ENCODE measurements at places on chromosomes 7 and 10.

DNA sequence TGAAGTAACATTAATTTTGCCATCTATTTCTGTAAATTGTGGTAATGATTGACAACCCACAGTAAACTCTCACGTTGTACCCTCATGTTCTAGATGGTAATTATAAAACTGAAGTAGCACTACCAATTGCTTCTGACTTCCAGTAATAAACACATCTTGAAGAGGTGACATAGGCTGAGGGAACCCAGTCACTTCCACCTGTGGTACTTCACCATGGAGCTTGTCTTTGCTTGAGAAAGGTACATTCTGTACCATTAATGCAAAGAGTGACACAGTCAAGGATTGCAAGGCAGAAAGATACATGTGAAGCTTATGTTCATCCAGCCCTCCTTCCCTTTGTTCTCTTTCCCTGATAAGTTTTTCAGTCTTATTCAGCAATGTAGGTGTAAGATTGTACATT lies 11.2 kb downstream of the CAPZA2 start:
- DNase-seq: no peak

DNA sequence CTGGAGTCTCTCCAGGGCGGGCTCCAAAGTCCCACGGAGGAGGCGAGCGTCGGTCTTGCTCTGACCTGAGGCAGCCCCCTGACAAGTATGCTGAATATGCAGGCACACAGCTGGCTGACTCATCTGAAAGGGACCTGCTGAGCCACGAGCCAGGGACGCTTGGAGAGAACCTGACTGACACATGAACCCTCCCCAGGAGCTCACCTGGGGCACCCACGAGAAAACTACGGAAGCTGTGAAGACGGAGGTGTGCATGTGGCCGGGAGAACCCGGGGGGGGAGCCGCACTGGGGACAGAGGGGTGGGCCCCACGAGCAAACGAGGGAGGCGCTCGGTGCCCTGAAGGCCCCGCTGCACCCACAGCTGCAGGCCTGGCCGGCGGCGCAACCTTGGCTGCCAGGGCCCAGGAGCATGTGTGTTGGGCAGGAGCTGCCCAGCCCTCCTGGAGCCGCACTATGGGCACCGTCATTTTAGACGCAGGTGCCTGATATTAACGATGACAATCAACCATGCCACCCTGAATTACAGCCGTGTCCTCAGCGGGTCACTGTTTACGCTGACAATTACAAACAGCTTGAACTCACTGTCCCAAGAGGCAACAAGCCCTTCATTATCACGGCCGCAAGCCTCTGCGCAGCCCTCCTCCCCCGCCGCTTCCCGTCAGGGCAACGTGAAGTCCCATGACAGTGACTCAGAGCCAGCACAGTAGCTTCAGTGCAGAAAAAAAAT lies 64.7 kb downstream of the DIP2C start:
- DNase-seq: peak; percentile 47

DNA sequence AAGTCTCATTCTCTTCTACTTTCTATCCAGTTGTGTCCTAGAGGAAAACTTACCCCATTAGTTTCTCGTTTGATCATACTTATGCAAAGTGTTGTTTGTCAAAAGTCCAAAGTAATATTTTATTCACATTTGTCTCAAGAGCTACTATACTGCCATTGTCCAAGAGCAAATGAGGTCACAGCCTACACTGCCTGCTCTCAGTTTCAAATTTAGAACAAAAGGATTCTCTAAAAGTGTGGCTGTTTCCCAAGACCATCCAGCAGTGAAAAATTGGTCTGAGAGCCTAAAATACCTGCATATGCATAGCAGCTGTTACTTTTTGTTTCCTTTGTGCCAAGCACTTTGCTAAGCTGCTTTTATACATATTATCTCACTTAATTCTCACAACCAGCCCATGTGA lies 439.5 kb upstream of the NFE2L3 start:
- DNase-seq: no peak

DNA sequence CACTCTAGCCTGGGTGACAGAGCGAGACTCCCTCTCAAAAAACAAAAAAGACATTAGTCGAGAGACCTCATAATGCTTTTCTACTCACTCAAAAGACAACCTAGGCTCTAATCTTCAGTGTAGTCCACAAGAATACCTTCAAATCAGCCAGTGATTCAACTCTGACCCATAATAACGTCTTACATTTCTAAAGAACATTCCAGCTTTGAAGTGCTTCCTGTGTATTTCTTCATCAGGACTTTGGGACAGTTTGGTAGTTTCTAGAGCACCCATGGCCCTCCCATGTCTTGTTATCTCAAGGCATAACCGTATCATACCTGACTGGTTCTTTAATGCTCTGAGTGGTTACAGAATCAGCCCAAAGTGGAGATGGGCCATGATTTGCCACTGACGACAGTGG lies 221.3 kb downstream of the SKIDA1 start:
- no peak for DNase-seq

DNA sequence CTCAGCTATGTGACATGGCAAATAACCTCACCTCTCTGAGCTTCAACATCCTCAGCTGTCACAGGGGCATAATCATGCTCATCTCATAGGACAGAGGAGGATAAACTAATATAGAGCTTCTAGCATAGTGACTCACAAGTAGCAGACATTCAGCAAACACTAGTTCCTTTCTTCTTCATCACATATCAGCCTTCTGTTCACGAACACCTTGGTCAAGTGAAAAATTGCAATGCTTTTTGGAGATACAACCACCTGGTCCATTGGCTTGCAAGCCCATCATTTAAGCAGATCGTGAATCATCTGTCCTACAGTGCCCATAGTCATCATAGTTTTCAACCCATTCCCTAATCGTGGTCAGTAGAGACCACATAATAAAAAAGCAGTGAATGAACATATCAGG lies 277.9 kb upstream of the YAE1 start:
- no peak for DNase-seq

GRCh38 chr10:34420795-34421194 lies 394.3 kb downstream of the PARD3 start:
- no peak for DNase-seq

GRCh38 chr10:51224671-51225161 lies 150.4 kb downstream of the PRKG1 start:
- no peak for DNase-seq

GRCh38 chr10:131769571-131770410 lies 131.0 kb upstream of the PPP2R2D start:
- DNase-seq: no peak

- DNase-seq: no peak
Measured at GRCh38 chr10:119221201-119221600, 13.8 kb downstream of the GRK5 start.

DNA sequence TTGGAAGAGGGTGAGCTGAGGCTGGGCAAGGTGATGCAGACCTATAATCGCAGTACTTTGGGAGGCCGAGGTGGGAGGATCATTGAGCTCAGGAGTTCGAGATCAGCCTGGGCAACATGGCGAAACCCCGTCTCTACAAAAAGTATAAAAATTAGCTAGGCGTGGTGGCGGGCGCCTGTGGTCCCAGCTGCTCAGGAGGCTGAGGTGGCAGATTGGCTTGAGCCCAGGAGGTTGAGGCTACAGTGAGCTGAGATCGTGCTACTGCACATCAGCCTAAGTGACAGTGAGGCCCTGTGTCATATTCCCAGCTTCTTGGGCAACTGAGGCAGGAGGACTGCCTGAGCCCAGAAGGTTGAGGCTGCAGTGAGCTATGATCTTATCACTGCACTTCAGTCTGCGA lies 13.6 kb downstream of the BMPR1A start:
- DNase-seq: no peak

DNA sequence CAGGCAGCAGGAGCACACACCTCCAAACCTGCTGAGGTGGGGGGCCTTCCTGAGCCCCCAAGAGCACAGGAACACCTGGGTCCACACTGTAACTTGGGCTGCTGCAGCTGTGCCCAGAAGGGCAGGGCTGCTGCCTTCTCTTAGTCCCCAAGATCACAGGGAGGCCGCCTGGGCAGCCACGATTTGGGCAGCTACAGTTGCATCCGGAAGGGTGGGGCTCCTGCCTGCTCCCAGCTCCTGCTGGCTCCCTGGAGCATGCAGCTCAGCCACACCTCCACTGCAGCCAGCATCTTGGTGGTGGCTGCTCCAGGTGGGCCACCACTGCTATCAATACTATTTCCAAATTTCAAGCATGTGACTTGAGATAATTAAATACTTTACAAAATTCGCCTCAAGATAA lies 38.5 kb upstream of the AGMO start:
- no peak for DNase-seq

- no peak for DNase-seq
Measured at GRCh38 chr7:96452146-96452545, 130.2 kb upstream of the SLC25A13 start.

GRCh38 chr7:90756366-90756765 lies 160.2 kb downstream of the CDK14 start:
- no peak for DNase-seq

DNA sequence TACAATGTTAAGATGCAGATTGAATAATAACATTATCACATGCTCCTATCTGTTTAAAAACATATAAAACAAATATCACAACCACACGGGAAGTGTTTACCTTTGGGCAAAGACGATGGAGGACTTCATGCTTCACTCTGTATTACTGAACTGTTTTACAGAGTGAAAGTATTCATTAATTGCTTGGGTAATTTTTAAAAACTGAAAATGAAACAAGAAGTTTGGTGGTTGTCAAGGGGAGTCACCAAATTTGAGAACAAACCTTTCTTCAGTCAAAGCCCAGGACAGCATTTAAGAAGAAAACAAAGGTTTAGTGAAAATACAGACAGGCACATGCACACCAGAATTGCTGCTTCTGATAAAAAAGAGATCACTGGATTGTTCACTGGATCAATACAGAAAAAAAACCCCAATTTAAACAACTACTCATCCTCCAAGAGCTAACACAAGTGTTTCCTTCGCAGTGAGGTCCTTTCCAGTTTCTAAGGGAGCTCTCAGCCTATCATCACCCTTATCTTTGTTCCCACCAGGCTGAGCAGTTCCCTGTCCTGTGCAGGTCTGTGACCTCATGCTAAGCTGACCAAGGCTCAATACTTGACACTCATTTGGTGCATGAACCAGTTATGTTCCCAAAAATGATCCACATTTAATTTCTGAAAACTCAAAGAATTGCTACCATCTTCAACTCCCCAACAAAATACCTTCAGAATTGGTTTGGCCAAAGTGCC lies 8.8 kb downstream of the PARP12 start:
- no peak for DNase-seq

DNA sequence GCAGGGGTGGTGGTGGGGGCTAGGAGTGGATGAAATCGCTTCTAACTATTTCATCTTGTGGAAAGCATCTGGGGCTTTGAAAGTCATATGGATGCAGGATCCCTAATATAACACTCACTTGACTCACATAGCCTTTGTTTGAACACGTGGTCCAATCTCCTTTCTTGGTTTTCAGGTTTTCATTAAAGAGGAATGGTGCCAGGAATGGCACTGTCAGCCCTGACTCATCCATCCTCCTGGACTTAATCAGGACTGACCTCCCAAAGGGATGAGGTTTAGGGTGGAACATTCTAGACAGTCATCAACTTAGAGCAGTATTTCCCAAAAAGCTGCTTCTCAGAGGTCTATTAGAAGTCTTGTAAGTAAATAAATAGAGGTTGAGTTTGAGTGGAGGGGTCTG lies 162.0 kb upstream of the PLXNA4 start:
- DNase-seq: no peak

GRCh38 chr7:25752967-25753791 lies 398.8 kb upstream of the NFE2L3 start:
- DNase-seq: no peak

GRCh38 chr10:44425466-44425865 lies 40.6 kb upstream of the CXCL12 start:
- DNase-seq: no peak

GRCh38 chr7:17984288-17984687 lies 43.4 kb downstream of the PRPS1L1 start:
- DNase-seq: no peak

DNA sequence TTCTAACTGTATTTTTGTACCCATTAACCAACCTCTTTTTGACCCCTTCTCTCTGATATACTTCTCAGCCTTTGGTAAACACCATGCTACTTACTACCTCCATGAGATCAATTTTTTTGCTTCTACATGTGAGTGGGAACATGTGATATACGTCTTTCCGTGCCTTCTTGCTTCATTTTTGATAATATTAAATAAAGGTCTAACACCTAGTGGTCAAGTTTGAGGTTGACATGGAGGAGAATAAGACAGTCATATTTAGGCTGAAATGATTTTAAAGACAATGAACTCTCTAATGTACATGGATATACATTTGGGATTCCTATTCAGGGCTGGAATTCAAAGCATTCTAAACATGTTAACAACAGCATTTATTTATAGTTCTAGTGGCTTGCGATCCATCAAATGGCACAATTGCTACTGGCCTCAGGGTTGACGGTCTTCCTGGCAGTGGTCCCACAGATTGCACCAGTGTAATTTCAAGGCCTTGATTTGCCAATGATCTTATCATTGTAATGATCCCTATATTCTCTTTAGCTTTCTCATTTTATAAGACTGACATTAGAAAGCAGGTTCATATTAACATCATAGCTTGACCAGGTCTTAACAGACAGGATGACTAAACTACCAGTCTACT lies 315.9 kb upstream of the ETV1 start:
- no peak for DNase-seq

GRCh38 chr7:28225576-28225975 lies 45.0 kb upstream of the JAZF1 start:
- DNase-seq: no peak

GRCh38 chr7:3551536-3551935 lies 250.5 kb downstream of the SDK1 start:
- DNase-seq: no peak

GRCh38 chr7:12297283-12298108 lies 86.4 kb downstream of the TMEM106B start:
- no peak for DNase-seq

All from HEK293T (cell line).